ENCODE measurements at places on chromosomes 7 and 10.

GRCh38 chr10:61896854-61897661 lies 4.4 kb upstream of the ARID5B start:
- DNase-seq = peak; percentile 28

- no peak for DNase-seq
Measured at GRCh38 chr10:87952612-87953011, 89.2 kb downstream of the PTEN start.

- no peak for DNase-seq
Measured at GRCh38 chr7:38506756-38507155, 124.4 kb downstream of the AMPH start.

DNA sequence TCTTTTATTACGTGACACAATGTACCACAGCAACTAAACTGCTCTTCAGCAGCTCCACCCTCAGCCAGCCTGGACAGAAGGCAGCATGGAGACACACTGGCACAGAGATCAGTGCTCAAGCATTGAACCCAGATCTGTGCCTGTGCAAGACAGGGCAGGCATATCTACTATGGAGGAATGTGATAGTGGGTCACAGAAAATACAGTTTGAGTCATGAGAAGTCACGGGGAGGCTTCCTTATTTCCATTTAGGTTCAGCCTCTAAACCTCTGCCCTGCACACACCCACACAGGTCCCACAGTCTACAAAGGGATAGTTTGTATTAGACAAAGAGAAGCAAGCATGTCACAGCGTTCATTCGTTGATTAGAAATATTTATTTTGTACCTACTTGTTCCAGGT lies 187.4 kb upstream of the AGR3 start:
- DNase-seq = no peak

DNA sequence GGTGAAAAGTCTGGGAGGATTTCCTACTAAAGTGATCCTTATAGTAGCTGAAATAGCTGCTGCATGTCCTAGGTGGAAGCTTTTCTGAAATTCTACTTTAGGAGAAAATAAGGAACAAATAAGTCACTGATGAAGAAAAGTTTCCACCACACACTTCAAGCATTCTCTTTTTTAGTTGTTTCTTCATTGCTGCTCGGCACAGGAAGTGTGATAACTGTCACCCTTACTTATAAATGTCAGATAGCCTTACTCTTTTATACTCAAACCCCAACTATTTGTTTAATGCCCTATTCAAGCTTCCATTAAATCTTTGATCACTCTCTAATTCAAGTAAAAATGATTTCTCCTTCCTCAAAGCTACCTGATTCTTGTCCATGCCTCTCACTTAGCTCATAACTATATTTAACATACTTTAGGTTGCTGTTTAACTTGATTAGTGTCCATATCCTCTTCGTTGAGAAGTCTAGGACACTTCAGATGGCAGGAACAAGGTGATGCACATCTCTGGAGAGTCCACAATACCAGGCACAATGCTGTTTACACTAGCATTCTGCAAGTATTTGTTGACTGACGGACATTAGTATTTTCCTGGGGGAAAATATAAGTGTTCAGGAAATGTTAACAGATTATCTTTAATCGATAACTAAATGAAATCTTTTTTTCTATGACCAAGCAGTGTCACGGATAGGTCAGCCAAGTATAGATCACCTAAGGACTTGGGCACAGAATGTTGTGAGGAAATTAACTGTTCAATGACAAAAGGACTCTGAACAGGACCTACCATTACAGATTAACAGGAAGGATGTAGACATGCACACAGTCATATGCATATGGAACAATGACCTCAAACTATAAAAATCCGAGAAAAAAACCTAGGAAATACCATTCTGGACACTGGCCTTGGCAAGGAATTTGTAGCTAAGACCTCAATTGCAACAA lies 67.4 kb downstream of the ZNF438 start:
- no peak for DNase-seq

GRCh38 chr10:95314192-95314918 lies 23.6 kb upstream of the PDLIM1 start:
- no peak for DNase-seq

- DNase-seq = no peak
Measured at GRCh38 chr7:3598854-3599253, 297.8 kb downstream of the SDK1 start.

GRCh38 chr10:48194830-48195229 lies 79.7 kb downstream of the FRMPD2 start:
- no peak for DNase-seq

GRCh38 chr10:35420827-35421552 lies 84.7 kb downstream of the CCNY start:
- DNase-seq = no peak

- DNase-seq = no peak
Measured at GRCh38 chr7:879093-879492, 2.7 kb downstream of the GET4 start.

- no peak for DNase-seq
Measured at GRCh38 chr7:32323712-32324111, 166.5 kb downstream of the LSM5 start.

- no peak for DNase-seq
Measured at GRCh38 chr7:10804770-10805169, 168.9 kb upstream of the PHF14 start.

DNA sequence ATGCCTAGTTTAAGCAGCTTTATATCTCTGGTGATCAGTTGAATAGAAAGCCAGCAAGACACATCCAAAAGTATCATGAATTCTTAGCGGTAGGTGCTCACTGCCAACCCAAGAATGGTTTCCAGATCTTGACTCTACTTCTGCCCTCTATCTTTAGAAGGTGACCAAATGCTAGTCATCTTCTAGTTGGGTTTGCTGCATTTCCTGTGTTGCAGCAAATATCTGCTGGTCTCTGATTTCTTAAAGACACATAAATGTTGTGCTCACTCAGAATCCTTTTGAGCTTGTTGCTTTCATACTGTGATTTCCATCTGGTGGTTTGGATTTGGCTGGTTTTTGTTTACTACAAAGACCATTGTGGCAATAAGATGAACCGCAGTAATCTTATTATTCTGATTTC lies 2.2 kb downstream of the CDC123 start:
- no peak for DNase-seq

DNA sequence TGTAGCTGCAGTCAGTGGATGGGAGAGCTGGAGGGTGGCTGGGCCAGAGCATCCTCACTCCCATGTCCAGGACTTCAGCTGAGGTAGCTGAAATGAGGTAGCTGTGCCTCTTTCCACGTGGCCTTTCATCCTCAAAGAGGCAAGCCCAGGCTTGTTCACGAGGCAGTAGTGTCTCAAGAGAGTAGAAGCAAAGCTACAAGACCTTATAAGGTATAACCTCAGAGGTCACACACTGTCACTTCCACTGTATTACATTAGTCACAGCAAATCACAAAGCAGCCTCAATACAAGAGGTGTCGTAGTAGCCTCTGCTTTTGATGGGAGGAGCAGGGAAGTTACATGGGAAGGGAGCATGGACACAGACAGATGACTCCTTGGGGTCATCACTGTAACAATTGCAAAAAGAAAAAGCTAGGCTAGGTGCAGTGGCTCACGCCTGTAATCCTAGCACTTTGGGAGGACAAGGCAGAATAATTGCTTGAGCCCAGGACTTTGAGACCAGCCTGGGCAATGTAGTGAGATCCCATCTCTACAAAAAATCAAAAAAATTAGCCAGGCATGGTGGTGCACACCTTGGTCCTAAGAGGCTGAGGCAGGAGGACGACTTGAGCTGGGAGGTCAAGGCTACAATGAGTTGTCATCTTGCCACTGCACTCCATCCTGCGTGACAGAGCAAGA lies 97.5 kb downstream of the SKIDA1 start:
- DNase-seq = no peak

Measured in stimulated activated CD4-positive, alpha-beta T cell treated with anti-CD3 and anti-CD28 coated beads, Interleukin-12 subunit alpha, Interleukin-12 subunit beta, amount 100 ng/mL, for 4 hours (primary cell).